ENCODE measurements at places on chromosomes 4 and X. TPM values are rescaled to one million over a fixed set of nuclear protein-coding genes. Genes with fewer than 3 reads are reported as not detected.

The CCDC160 gene
- not detected for total RNA-seq

The DOK7 gene
- 7.1 TPM for total RNA-seq

The FAM9C gene
- total RNA-seq, result not detected

The VEGFD gene
- not detected for total RNA-seq

- no peak for DNase-seq
Measured at GRCh38 chr4:2091990-2092668, 33.0 kb downstream of the NAT8L start.

DNA sequence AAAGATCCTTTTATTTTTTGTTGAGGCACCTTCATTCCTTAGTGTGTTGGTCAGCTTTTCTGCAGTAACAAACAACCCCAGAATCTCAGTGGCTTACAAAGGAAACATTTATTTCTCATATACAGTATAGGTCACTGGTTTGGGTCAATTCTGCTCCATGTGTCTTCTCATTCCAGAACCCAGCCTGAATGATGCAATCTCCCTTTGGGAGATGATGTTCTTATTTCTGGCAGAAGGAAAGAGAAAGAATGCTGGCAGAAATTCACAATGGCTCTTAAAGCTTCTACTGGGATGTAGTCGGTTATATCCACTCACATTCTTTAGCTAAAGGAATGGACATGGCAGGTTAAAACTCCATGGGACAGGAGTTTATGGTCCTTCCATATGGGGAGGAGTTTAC lies 42.3 kb downstream of the IDS start:
- DNase-seq, result no peak

DNA sequence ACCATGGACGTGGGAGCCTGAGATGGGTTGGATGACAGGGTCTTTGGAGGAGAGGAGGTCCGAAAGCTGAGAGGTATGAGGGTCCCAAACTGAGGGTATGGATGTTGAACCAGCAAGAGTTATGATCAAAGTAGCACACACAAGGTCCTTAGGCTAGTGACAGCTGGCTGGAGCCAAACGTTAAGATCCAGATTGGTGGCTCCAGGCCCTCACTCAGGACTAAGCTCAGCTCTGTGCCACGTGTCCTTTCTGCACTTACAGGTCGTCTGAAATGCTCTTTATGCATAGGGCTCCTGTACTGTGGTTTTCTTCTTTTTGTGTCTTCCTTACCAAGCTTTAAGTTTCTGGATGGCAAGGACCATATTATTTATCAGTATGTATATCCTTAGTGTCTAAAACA lies 35.4 kb downstream of the ADD1 start:
- DNase-seq, result no peak

DNA sequence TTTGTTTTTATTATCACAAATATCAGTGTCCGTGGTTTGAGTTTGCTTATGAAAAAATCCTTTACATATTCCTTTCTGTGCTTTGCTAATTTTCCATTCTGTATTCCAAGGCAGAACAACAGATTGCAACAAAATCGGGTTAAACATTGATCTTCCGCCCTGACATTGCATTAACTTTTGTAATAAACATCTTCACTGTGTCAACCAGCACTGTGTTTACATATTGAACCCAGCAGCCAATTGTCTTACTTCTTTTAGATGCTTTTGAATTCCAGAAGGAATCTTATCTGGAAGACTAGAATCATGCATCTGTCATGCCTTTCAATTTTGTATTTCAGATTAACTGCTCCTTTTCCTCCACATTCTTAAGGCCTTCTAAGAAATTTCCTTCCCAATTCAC lies 147.8 kb upstream of the CXXC4 start:
- no peak for DNase-seq

DNA sequence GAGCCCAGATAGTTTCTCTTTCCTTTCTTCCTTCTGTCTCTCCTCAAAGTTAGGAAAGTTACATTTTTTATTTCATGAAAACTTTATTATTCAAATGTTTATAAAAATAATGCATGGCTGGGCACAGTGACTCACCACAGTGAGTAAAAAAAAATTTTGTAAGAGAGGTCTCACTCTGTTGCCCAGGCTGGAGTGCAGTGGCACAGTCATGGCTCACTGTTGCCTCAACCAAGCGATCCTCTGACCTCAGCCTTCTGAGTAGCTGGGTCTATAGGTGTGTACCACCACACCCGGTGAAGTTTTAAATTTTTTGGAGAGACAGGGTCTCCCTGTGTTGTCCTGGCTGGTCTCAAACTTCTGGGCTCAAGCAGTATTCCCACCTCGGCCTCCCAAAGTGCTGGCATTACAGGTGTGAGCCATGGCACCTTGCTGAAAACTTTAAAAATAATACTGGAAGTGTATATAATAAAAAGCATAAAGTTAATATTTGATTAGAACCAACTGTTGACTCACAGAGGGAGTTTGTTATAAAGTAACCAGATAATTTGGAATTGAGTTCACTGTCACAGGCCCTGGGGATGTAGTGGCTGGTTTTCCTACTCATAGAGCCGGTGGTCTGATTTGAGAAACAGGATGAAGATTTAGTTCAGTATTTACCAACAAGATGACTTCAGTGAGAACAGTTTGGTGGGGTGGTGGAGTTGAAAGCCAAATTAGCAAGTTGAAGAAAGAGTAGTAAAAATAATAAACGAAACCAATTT lies 18.0 kb downstream of the CMC4 start:
- DNase-seq, result no peak

DNA sequence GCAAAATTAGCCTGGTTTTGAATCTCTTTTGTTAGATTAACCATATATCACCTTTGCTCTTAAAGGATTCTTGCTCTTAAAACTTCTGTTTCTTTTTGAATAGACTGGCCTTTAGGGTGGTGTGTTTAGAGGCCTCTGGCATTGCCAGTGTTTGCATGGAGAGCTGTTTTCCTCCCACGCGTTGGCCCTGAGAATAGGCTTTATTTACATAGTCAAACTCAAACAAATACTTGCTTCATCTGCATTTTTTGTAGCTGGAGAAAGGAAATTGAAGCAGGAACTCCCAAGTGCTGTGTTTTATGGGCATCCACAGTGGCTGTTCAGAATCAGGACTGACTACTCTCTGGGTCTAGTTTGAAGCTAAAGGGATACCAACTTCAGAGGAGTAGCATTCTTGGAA lies 2.7 kb downstream of the SHROOM2 start:
- DNase-seq, result peak; percentile 48

- DNase-seq, result peak; percentile 47
Measured at GRCh38 chrX:140764401-140764919, 54.9 kb downstream of the LINC00632 start.

- no peak for DNase-seq
Measured at GRCh38 chrX:77597511-77597910, 150.3 kb downstream of the FGF16 start.

- DNase-seq, result no peak
Measured at GRCh38 chr4:18391354-18391728, 369.8 kb upstream of the LCORL start.

GRCh38 chr4:52822972-52823701 lies 39.0 kb upstream of the RASL11B start:
- peak; percentile 99 for DNase-seq

Data from MG63 (cell line).